ENCODE measurements at places on chromosomes 1 and 21.

DNA sequence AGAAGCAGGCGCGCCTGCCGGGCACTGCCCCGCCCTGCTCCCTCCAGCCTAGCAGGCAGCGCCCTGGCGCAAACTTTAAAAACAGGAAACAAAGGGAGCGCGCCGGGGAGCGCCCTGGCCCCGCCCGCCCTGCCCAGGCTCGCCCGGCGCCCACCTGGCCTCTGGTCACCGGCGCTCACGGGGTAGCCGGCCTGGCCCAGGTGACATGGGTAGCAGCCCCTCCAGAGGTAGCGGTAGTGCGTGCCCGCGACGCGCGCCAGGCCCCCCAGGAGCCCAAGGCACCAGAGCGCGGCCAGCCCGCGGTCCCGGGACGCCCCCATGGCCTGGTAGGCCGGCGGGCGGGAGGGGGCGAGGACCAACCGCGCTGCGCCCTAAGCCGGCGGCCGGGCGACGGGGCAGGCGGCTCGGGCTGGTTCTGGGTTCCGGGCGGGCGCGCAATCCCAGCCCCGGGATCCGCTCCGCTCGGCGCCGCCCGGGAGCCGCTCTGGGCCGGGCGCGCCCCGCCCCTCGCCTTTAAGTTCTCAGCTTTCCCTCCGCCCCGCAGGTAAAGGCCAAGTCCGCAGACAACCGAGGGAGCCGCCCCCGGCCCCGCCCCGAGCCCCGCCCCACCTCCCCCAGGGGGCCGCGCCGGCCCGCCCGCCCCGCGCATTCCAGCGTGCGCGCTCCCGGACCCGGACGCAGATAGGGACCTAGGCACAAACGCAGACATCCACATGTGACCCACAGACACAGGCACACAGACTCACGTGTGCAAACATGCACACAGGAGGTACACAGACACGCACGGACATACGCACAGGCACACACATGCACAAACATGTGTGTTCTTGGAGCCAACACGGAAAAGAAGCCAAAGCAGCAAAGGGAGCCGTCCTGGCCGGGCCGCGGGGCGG, 76.7 kb downstream of the ARHGEF16 start:
- peaks cover 4% of the 10 kb centered on the region for H3K4me1 ChIP-seq
- DNase-seq, result peak; percentile 83
- peak overlapping the region; percentile 74 for H3K27ac ChIP-seq

- H3K4me1 ChIP-seq, result no peaks in the 10 kb centered on the region
- H3K27ac ChIP-seq, result no peak overlapping the region
- H3K27me3 ChIP-seq, result no peaks in the 10 kb centered on the region
- H3K4me3 ChIP-seq, result no peak overlapping the region
These were observed 470.5 kb upstream of the DAB1 start for GRCh38 chr1:57894315-57894714.

- no peaks in the 10 kb centered on the region for H3K36me3 ChIP-seq
- H3K4me3 ChIP-seq, result no peak overlapping the region
- no peaks in the 10 kb centered on the region for H3K4me1 ChIP-seq
- DNase-seq, result no peak
These were observed 68.1 kb downstream of the EDEM3 start for GRCh38 chr1:184686540-184686939.

DNA sequence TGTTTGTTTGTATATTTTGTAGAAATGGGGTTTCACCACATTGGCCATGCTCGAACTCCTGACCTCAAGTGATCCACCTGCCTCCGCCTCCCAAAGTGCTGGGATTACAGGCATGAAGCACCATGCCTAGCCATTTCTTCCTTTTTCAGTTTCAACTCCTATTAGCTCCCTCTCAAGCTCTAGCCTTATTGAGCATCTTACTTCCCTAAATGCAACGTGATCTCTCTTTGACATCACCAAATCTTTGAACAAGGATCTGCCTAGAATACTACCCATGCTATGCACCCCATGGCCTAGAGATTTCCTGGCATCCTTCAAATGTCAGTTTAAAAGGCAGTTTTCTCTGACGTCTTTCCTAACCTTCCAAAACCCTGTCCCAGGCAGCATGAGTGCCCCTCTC, 91.1 kb upstream of the NR5A2 start:
- peaks cover 64% of the 10 kb centered on the region for H3K27me3 ChIP-seq
- H3K27ac ChIP-seq, result no peak overlapping the region
- no peak overlapping the region for H3K4me3 ChIP-seq
- no peak for DNase-seq
- H3K36me3 ChIP-seq, result no peaks in the 10 kb centered on the region

GRCh38 chr21:30733026-30733425, 14.0 kb downstream of the KRTAP21-2 start:
- no peaks in the 10 kb centered on the region for H3K27me3 ChIP-seq
- no peak for DNase-seq
- H3K27ac ChIP-seq, result no peak overlapping the region
- H3K36me3 ChIP-seq, result no peaks in the 10 kb centered on the region
- no peaks in the 10 kb centered on the region for H3K4me1 ChIP-seq

DNA sequence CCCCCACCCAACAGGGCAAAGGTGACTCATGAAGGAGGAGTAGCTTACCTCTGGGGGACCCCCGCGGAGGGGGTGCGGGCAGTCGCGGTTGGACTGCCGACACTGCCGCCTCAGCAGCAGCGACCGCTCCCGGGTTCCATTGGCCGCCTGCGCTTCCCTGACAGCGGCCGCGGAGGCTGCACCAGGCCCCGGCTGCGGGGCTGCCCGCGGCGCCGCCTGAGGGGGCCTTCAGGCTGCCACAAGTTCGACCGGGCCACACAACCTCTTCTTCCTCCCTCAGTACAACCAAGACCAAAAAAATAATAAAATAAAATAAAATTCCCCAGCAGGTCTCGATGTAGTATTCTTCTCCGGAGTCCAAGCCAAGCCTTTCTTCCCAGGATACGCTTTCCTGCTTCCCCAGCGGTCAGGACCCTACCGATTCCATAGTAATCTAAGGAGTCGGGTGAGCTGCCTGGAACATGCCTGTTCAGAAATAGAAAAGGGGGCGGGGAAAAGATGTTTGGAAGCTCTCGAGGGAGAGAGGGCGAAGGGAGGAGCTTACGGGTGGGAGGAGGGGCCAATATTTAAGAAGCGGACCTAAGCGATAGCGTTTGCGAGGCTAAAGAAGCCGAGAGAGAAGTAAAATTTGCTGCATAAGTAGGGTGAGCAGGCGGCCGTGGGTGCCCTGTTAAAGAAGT, at the start of gene PI4KB:
TSS of gene PI4KB (minus strand) at position 194 of the 680 bp plus-strand sequence. CDS start 10,935 bp downstream, outside the sequence.
- peak within 1 kb of the TSS; percentile 93 for H3K27ac ChIP-seq
- peaks cover 34% of the 10 kb centered on the region for H3K4me1 ChIP-seq
- peak within 1 kb of the TSS; percentile 91 for H3K4me3 ChIP-seq
- H3K36me3 ChIP-seq, result peaks cover 23% of the 10 kb centered on the region
- no peaks in the 10 kb centered on the region for H3K27me3 ChIP-seq

DNA sequence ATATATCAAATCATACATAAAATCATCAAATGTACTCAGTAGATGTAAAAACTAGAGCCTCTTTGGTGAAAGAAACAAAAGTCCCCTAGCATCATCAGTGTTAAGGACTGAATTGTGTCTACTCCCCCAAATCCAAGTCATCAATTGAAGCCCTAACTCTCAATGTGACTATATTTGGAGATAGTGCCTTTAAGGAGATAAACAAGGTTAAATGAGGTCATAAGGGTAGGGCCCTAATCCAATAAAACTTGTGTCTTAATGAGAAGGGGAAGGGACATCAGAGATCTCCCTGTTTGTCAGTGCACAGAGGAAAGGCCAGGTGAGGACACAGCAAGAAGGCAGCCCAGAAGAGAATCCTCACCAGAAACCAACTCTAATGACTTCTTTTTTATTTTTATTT, 33.5 kb downstream of the USP24 start:
- peaks cover 55% of the 10 kb centered on the region for H3K36me3 ChIP-seq
- no peak overlapping the region for H3K4me3 ChIP-seq
- DNase-seq, result no peak
- no peak overlapping the region for H3K27ac ChIP-seq
- H3K27me3 ChIP-seq, result no peaks in the 10 kb centered on the region

DNA sequence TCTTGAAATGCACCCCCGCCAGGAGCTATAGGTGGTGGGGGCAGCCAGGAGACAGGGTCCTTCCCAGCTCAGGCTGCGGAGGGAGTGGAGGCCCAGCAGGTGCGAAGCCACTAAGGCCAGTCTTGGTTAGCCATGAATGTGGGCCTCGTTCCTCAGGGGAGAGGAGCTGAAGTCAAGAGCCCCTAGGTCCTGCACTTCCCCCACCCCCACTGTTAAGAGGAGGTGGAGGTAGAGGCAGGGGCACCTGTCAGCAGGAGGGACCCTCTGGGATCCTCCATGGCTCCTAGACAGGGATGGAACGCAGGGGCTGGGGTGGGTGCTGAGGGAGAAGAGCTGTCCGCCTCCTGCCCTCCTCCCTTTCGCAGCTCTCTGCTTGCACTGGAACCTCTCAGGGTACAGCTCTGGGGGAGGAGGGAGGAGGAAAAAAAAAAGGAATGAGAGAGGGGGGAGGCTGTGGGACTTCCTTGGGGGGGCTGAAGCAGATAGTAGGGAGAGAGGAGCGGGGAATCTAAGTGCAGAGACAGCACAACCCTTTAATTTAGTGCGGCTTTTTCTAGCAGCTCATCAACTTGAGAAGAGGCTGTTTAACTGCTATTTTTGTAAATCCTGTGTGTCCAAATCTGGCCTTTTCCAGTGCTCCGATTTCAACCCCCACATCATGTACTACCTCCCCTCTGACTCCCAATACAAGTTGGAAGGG, 37.0 kb downstream of the MATN1 start:
- H3K27me3 ChIP-seq, result peaks cover 58% of the 10 kb centered on the region
- no peaks in the 10 kb centered on the region for H3K4me1 ChIP-seq
- H3K4me3 ChIP-seq, result no peak overlapping the region

DNA sequence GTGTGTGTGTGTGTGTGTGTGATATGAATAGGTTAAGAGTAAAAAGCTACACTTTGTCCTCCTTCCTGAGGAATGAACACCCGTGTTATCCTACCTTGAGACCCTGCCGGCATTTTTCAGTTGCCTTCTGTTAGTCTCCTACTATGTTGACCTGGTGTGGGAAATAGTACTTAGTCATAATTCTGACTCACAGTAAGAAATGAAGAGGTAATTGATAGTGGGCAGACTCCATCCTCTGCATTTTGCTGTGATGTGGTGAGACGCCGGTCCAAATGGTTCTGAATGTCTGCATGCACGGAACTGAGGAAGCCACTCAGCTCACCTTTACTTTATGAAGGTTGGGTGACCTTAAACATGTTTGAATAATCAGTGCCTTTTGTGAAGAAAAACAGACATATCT, 12.6 kb downstream of the CD101 start:
- no peak overlapping the region for H3K27ac ChIP-seq
- H3K4me1 ChIP-seq, result peaks cover 31% of the 10 kb centered on the region
- H3K27me3 ChIP-seq, result no peaks in the 10 kb centered on the region
- no peak overlapping the region for H3K4me3 ChIP-seq

DNA sequence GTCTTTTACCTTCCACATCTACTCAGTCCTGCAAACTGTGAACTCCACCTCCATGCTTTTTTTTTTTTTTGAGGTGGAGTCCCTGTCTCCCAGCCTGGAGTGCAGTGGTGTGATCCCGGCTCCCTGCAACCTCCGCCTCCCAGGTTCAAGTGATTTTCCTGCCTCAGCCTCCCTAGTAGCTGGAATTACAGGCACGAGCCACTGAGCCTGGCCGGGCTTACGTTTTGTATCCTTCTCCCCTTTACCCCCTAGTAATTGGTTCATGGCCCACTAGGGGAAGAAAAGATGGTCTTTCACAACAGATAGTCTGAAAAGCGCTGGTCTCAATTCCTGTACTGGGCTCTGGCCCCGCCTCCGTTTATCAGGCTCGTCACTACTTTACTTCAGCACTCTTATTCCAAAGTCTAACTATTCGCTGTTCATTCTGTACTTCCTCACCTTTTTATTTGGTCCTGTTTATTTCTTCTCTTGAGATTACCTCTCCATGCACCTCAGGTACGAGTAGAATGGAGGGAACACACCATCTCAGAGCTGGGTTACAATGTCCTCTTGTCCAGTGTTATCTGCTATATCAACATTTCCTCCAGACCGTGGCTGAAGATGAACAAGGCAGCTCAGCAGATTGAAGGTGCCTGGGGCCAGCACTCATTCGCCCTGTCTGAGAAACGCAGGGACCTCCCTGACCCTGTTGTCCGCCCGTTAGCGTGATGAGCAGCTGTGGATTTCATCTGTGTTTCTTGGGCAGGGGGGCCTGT, 16.2 kb downstream of the CNST start:
- H3K27ac ChIP-seq, result no peak overlapping the region
- no peaks in the 10 kb centered on the region for H3K27me3 ChIP-seq
- no peak overlapping the region for H3K4me3 ChIP-seq
- DNase-seq, result no peak
- peaks cover 7% of the 10 kb centered on the region for H3K36me3 ChIP-seq

GRCh38 chr21:42091899-42092508, 20.9 kb downstream of the UMODL1 start:
- peaks cover 10% of the 10 kb centered on the region for H3K27me3 ChIP-seq
- no peak overlapping the region for H3K27ac ChIP-seq
- H3K4me1 ChIP-seq, result peaks cover 6% of the 10 kb centered on the region
- no peak for DNase-seq
- H3K36me3 ChIP-seq, result no peaks in the 10 kb centered on the region

- H3K27me3 ChIP-seq, result no peaks in the 10 kb centered on the region
- no peak for DNase-seq
- H3K4me3 ChIP-seq, result no peak overlapping the region
These were observed 679.5 kb downstream of the MATN1 start for GRCh38 chr1:30043731-30044408.

DNA sequence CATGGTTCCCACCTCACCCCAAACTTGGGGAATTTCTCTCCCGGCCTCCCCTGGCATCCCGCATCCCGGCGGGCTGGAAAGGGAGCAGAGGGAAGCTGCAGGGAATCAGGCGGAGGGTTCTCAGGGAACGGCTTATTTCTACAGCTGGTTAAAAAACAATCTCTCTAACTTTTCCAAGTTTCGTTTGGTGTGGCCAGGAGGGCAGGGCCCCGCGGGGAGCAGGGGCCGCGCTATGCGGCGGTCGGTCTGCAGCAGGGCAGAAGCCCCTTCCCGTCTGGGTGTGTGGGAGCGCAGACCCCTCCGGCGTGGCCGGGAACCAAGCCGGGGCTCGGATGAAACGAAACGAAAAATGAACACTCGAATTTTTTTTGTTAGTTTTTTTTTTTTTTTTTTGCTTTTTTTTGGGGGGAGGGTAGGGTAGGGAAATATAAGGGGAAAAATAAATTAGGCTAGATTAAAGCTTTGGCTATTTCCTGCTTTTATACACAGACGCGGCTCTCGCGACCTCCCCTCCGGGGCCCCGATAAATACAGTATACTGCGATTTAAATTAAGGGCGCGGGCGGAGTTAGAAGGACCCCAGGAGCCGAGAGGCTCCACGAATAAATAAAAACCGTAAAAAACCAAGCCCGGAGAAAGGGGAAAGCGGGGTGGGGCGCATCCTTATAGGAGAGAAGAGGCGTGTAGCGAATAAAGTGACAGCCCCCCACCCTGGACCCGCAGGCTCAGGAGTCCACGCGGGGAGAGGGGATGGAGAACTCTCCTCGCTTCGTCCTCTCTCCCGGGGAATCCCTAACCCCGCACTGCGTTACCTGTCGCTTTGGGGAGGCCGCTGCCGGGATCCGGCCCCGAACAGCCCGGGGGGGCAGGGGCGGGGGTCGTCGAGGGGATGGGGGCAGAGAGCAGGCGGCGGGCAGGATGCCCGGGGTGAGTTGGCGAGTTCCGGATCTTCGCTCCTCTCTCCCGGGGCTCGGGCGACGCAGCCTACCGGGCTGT, 2.1 kb downstream of the POU3F1 start:
- H3K4me1 ChIP-seq, result peaks cover 9% of the 10 kb centered on the region
- peaks cover 68% of the 10 kb centered on the region for H3K27me3 ChIP-seq
- no peak for DNase-seq
- H3K27ac ChIP-seq, result peak overlapping the region; percentile 49
- H3K4me3 ChIP-seq, result no peak overlapping the region
